Activated CD8-positive, alpha-beta T cell treated with anti-CD3 and anti-CD28 coated beads, Interleukin-2, amount 10 ng/mL, durations not matched to agents 7 days and 5 days (primary cell): ENCODE measurements at places on chromosomes 13 and 19. TPM values are rescaled to one million over a fixed set of nuclear protein-coding genes. Genes with fewer than 3 reads are reported as not detected.

DNA sequence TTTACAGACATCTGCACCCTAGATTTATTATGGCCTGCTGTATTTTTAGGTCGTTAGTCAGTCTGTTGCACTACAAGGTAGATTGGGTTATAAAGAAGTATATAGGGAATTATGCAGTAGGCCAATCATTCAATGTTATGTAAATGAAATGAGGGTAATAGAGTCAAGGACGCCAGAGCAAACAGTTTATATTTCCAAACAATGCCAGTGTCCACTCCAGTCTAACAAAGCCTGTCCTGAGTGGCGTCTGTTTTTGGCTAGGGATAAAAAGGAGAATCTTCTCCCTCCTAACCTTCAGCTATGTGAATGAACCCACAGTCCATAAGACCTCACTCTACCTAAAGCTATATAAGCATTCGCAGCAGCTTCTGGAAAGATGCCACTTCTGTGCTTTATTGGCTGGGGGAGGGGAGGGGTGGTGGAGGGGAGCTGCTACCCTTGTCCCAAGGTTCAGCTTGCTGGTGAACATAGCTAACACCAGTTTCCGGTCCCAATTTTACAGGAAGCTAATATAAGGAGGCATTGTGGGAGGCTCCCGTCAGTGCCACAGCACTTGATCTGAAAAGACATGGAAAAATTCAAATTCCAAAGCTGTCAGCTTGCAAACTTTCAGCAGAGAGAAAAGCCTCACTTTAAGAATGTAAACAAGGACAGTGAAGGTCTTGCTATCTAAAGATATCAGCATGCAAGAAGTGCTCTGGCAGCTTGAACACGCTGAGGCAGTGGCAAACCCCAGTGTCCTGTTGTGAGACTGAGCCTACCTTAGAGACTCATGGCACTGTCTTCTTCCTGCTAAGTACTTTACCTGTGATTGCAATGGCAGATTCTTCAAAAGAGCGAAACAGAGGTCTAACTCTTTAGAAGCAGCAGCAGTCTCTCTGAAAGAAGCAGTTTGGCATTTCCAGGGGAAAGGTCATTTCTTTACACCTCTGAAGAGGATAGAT lies 369.9 kb downstream of the PCDH9 start:
- H3K4me1 ChIP-seq, result no peaks in the 10 kb centered on the region
- no peaks in the 10 kb centered on the region for H3K27me3 ChIP-seq
- no peak overlapping the region for H3K27ac ChIP-seq
- H3K36me3 ChIP-seq, result no peaks in the 10 kb centered on the region
- H3K4me3 ChIP-seq, result no peak overlapping the region

GRCh38 chr13:110209950-110210603 lies 96.9 kb downstream of the COL4A1 start:
- H3K4me3 ChIP-seq, result no peak overlapping the region

- H3K4me1 ChIP-seq, result no peaks in the 10 kb centered on the region
- H3K4me3 ChIP-seq, result no peak overlapping the region
- no peak for DNase-seq
Observed at GRCh38 chr13:113802090-113802531, 43.1 kb downstream of the TMEM255B start.

DNA sequence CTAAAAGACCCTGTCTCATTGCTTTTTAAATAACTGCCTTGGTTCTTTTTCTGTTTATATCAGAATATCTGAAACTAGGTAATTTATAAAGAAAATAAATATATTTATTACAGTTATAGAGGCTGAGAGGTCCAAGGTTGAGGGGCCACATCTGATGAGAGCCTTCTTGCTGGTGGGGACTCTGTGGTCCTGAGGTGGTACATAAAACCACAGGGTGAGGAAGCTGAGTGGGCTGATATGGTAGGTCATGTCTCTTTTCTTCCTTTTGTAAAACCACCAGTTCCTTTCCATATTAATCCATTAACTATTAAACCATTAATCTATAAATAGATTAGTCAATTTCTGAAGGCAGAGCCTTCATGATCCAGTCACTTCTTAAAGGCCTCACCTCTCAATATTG lies 109.5 kb upstream of the SPRY2 start:
- no peak for DNase-seq
- H3K4me1 ChIP-seq, result peaks cover 8% of the 10 kb centered on the region
- no peak overlapping the region for H3K27ac ChIP-seq
- H3K4me3 ChIP-seq, result no peak overlapping the region
- H3K27me3 ChIP-seq, result no peaks in the 10 kb centered on the region

DNA sequence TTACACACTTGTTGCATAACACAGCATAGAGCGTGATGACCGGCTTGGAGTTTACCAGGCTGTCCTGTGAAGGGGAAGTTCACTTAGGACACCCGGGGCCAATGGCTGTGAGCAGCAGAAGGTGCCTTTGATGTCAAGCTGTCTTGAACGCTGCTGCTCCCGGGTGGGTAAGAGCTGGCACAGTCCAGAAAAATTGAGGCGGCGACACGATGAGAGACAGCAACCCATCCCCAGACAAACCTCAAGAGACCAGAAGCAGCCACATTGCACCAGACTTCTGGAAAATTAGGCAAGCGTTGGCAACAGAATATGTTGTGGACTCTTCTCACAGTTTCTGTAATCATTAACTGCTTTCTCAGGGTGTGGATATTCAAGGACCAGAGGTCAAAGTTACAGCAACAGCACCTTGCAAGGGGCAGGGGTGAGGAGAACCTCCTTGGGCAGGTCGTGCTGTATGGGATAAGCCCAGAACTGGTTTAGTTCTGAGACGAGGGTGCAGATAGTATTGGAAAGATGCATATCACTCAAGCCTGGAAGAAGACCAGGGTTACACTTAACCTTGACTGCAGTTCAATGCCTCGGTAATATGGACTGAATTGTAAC lies 10.1 kb downstream of the NFILZ start:
- no peak for DNase-seq
- H3K27ac ChIP-seq, result no peak overlapping the region
- H3K27me3 ChIP-seq, result peaks cover 18% of the 10 kb centered on the region

DNA sequence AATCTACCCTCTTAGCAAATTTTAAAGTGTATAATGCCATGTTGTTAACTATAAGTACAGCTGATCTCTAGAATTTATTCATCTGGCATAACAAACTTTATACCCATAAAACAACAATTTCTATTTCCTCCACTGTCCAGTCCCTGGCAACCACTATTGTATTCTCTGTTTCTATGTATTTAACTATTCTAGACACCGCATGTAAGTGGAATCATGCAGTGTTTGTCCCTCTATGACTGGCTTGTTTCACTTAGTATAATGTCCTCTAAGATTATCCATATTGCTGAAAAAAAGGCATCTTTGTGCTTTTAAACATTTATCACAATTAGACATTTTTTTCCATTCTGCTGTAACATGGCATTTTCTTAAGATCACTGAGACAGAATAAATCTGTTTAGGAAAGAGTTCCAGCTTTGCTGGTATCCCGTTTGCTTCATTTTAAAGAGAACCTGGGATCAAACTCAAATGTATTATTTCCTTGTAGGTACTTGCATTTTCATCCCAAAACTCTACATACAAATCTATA lies 1191.0 kb downstream of the SLITRK5 start:
- no peaks in the 10 kb centered on the region for H3K4me1 ChIP-seq
- no peaks in the 10 kb centered on the region for H3K36me3 ChIP-seq
- no peak overlapping the region for H3K27ac ChIP-seq
- no peak overlapping the region for H3K4me3 ChIP-seq

- no peak overlapping the region for H3K27ac ChIP-seq
- H3K27me3 ChIP-seq, result peaks cover 12% of the 10 kb centered on the region
- no peaks in the 10 kb centered on the region for H3K36me3 ChIP-seq
Observed at GRCh38 chr13:111043575-111043982, 71.5 kb upstream of the ARHGEF7 start.

DNA sequence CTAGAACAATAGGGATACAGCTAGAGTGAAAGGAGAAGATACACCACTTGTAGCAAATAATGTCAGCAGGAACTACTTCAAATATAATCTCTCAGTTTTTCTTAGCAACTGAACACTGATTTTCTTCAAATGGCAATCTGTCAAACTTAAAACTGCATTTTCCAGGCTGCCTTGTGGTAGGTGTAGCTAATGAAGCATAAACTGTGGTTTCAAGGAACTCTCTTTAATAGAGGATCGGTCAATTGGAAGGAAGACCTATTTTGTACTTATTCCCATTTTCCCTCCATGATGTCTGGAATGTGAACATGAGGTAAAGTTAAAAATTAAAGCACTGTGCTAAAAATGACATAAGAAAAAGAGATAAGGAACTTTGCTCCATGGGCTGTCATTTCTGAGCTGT lies 1261.9 kb downstream of the PCDH17 start:
- H3K4me1 ChIP-seq, result no peaks in the 10 kb centered on the region
- no peaks in the 10 kb centered on the region for H3K36me3 ChIP-seq
- H3K4me3 ChIP-seq, result no peak overlapping the region
- no peak for DNase-seq
- H3K27ac ChIP-seq, result no peak overlapping the region

- H3K27me3 ChIP-seq, result peaks cover 19% of the 10 kb centered on the region
- H3K36me3 ChIP-seq, result no peaks in the 10 kb centered on the region
- no peak overlapping the region for H3K27ac ChIP-seq
- H3K4me1 ChIP-seq, result peaks cover 1% of the 10 kb centered on the region
Observed at GRCh38 chr13:38685974-38686576, 802 bp upstream of the FREM2 start.

DNA sequence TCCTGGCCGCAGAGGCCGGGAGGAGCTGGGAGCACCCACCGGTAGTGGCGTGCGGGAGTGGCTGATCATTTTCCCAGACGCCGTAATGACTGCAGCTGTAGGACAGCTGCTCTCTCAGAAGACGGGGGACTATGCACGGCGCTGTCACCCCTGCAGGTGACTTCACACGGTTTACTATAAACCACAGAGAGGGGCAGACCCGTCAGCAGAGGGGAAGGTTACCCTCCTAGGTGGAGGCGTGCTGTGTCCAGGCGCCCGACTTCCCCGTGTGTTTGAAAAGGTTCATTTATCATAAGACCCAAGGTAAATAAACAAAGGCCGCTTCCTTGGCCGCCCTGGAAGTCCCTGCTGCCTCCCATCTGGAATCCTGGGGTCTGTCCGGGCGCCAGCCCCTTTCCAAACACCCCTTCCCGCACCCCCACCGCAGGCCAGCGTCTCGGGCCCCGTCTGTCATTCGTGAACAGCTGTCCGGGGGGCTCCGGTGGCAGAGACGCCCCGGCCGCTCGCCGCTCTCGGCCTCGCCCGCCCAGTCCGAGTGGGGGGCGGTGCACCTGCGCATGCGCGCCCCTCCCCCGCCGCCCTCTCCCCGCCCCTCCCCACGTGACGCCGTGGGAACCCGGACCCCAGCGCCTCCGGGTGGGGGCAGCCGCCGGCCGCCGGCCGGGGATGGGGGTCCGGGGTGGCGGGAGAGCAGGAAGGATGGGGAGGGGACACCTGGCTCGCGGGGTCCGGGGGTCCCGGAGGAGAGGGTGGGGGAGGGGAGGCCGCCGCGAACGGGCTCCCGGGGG lies 915 bp downstream of the SHC2 start:
- H3K4me3 ChIP-seq, result no peak overlapping the region
- peaks cover 17% of the 10 kb centered on the region for H3K27me3 ChIP-seq
- no peak overlapping the region for H3K27ac ChIP-seq
- no peaks in the 10 kb centered on the region for H3K36me3 ChIP-seq

- no peak overlapping the region for H3K4me3 ChIP-seq
- H3K4me1 ChIP-seq, result peaks cover 17% of the 10 kb centered on the region
Observed at GRCh38 chr13:27915301-27916207, 4.2 kb upstream of the PDX1 start.

DNA sequence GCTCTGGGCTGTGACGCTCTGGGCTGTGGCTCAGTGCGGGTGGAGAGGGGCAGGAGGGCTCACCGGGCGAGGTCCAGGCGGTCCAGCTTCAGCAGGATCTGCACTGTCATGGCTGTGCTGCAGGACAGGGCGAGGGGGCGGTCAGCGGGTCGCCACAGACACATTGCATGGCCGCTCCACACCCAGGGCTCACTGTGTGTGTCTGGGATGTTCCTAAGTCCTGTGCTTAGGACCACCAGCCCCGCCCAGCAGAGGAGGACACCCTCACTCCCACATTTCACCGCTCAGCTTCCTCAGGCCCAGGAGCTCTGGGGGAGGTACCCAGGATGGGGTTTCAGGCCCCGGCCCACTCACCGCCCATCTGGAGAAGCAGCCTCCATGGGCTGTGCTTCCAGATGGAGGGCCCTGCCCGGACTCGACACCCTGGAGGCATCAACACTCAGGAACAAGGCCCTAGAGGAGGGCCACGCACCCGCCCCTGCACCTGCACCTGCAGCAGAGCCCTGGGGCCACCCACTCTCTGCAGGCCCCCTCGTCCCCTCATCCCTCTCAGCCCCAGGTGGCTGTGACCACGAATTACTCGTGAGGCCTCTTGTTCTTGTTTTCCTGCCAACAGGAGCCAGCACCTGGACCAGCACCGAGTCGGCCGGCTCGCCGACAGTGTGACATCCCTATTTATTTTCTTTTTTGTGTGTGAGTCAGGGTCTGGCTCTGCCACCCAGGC lies 9.7 kb upstream of the CERS1 start:
- no peaks in the 10 kb centered on the region for H3K4me1 ChIP-seq
- H3K27me3 ChIP-seq, result no peaks in the 10 kb centered on the region
- H3K36me3 ChIP-seq, result peaks cover 17% of the 10 kb centered on the region

Gene HMG20B
- total RNA-seq, result 51.2 TPM

Gene MISP
- total RNA-seq, result not detected
